ENCODE measurements at places on chromosomes 5 and 9. TPM values are rescaled to one million over a fixed set of nuclear protein-coding genes. Genes with fewer than 3 reads are reported as not detected.

DNA sequence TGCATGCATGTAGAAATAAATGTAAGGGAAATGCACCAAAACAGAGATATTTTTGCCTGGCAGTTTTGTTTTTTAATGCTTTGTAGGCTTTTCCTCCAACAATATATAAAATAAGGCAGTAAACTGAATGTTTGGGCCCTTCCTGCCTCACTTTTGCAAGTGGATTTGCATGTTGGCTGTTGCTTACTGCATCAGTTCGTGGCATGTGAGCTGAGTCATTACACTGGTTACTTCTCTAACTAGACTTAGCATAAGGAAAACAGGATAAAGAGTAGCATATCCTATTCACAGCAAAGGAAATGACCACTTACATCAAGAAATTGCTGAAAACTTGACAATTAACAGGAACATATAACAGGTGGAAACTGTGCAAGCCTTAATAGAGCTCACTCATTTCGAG, 113.4 kb downstream of the TLE1 start:
- no peak overlapping the region for H3K4me3 ChIP-seq
- DNase-seq: no peak
- no peaks in the 10 kb centered on the region for H3K36me3 ChIP-seq
- no peaks in the 10 kb centered on the region for H3K27me3 ChIP-seq

- peaks cover 4% of the 10 kb centered on the region for H3K4me1 ChIP-seq
- H3K36me3 ChIP-seq: no peaks in the 10 kb centered on the region
- H3K27ac ChIP-seq: peak overlapping the region; percentile 77
- no peaks in the 10 kb centered on the region for H3K27me3 ChIP-seq
- H3K4me3 ChIP-seq: no peak overlapping the region
- no peak for DNase-seq
These were observed 117.0 kb upstream of the GAS1 start for GRCh38 chr9:87064311-87064710.

- no peaks in the 10 kb centered on the region for H3K27me3 ChIP-seq
- H3K4me1 ChIP-seq: no peaks in the 10 kb centered on the region
- H3K4me3 ChIP-seq: no peak overlapping the region
- no peak overlapping the region for H3K27ac ChIP-seq
- no peaks in the 10 kb centered on the region for H3K36me3 ChIP-seq
These were observed 204.5 kb downstream of the DENND1A start for GRCh38 chr9:123725389-123725788.

DNA sequence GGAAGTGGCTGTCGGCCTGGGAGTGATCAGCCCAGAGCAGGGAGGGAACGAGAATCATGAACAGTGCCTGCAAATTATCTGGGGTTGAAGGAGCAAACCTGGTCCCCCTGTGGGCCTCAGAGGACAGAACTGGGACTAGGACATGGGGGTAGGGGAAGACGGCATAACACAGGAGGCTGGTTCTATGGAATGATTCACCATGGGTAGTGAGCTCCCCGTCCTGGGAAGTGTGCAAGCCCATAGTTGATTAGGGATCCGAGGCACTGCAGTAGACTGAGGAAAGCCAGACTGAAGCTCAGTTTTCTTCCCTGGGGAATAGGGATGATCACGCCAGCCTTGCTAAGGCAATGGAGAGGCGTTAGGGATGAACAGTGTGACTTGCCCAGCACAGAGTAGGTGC, 5.6 kb downstream of the ADGRD2 start:
- H3K4me1 ChIP-seq: no peaks in the 10 kb centered on the region
- peaks cover 19% of the 10 kb centered on the region for H3K27me3 ChIP-seq
- H3K4me3 ChIP-seq: no peak overlapping the region
- H3K36me3 ChIP-seq: no peaks in the 10 kb centered on the region

- no peak for DNase-seq
- H3K4me1 ChIP-seq: no peaks in the 10 kb centered on the region
- no peak overlapping the region for H3K27ac ChIP-seq
These were observed 150.3 kb downstream of the UNC13B start for GRCh38 chr9:35311891-35312639.

DNA sequence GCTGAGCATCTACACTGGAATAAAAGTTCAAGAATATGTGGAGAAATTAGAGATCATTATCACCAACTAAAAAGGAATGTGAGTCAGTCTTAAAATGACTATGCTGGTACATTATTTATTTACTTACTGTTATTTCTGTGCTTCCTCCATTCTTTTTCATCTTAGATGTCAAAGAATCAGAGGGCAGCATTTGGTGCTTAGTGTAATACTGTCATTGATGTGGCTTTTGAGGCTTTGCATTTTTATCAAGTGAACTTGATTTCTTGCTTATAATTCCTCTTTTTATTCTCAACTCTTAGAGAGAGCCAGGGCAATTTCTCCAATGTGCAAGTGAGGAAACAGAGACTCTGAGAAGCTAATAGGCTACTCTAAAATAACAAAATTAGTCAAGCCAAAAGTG, 163.7 kb upstream of the TRPC7 start:
- H3K27me3 ChIP-seq: peaks cover 3% of the 10 kb centered on the region
- H3K4me3 ChIP-seq: no peak overlapping the region

DNA sequence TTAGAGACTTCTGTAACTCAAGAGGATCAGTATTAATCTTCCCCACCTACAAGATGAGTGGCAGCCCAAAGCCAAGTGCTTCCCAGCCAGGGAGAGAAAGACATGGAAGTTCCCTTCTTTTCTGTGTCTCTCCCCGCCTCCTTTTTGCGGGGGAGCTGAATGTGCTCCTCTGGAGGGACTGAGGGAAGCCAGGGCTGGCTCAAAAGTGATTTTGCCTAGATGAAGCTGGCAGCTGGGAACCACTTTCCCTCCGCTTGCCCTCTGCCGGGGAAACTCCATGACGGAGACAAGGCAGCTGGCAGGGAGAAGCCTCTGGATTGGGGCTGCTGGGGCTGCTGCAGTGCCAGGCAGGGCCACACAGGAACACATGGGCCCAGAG, 24.4 kb downstream of the EGR1 start:
- peak; percentile 27 for DNase-seq
- no peak overlapping the region for H3K4me3 ChIP-seq
- no peaks in the 10 kb centered on the region for H3K4me1 ChIP-seq

DNA sequence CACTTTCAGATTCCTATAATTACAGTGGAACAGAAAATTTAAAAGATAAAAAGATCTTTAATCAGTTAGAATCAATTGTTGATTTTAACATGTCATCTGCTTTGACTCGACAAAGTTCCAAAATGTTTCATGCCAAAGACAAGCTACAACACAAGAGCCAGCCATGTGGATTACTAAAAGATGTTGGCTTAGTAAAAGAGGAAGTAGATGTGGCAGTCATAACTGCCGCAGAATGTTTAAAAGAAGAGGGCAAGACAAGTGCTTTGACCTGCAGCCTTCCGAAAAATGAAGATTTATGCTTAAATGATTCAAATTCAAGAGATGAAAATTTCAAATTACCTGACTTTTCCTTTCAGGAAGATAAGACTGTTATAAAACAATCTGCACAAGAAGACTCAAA, 29.5 kb downstream of the ZFYVE16 start:
- no peak overlapping the region for H3K27ac ChIP-seq
- no peak overlapping the region for H3K4me3 ChIP-seq
- H3K36me3 ChIP-seq: no peaks in the 10 kb centered on the region
- no peaks in the 10 kb centered on the region for H3K27me3 ChIP-seq
- DNase-seq: no peak

- no peak for DNase-seq
- no peaks in the 10 kb centered on the region for H3K27me3 ChIP-seq
- H3K4me3 ChIP-seq: no peak overlapping the region
- no peaks in the 10 kb centered on the region for H3K36me3 ChIP-seq
- H3K4me1 ChIP-seq: no peaks in the 10 kb centered on the region
These were observed 305.1 kb downstream of the PSAT1 start for GRCh38 chr9:78601957-78602565.

DNA sequence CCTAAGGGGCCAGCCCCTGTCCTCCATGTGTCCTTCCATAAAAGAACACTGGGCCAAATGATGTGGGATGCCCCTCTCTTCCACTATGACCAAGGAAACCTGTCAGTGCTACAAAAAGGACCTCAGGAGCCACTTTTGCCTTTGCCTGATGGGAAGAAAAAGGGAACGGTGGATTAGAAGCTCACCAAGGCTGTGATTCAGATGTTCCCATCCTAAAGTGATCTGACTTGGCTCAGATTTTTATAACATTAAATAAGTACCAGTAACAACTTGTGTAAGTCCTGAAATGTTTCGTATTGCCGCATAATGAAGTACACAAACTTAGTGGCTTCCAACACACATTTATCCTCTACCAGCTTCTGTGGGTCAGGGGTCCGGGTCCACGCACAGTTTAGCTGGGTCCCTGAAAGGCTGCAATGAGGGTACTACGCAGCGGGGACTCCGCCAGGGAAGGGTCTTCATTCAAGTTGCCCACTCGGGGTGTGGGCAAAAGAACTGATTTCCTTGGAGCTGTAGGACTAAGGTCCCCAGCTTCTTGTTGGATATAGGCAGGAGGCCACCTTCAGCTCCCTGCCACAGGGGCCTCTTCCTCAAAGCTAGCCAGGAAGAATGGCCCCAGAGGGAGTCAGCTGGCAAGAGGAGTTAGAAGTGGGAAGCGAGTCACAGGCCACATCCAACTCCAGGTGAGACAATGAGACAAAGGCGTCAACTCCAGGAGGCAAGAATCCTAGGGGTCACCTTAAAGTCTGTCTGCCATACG, 60.4 kb downstream of the RAPGEF1 start:
- H3K27me3 ChIP-seq: no peaks in the 10 kb centered on the region
- DNase-seq: no peak
- peak overlapping the region; percentile 78 for H3K27ac ChIP-seq
- H3K4me3 ChIP-seq: no peak overlapping the region

DNA sequence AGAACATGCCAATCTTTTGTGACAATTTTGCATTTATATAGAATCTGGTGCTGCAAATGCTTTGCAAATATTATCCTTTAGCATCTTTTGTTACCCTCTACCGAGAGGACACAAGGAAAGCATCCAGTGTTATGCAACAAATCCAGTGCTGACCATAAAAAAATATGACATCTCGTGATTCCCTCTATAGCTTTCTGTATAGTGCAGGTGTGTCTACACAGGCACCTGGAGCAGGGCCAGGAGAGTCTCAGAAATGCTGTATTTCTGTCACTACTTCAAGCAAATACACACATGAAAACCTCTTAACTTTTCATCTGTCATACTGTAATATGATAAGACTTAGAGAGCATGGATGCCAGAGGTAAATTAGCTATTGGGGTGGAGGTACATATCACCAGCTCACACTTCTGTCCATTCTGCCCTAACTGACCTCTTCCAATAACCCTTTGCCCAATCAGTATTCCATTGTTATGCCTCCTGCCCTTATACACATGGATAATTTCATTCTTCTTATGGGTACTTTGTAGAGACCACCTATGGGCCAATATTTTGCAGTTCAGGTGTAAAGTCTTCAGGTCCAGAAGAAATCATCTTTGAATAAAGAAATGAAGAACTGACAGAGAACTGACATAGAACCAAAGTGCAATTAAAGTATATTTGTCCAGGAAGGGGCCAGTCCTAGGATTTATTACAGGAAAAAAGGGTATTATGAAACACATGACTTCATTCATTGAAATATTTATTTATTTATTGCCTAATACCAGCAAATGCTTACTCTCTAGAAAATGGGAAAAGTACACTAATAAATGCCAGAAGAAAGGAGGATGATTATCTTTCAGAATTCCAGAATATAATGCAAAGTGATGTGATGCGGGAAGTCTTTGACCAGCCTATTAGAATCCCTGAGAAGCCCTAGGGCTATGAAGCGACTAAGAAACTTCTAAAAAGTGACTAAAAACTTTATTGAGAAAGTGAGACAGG, 106.5 kb downstream of the EPB41L4A start:
- no peaks in the 10 kb centered on the region for H3K4me1 ChIP-seq
- no peak for DNase-seq
- H3K36me3 ChIP-seq: no peaks in the 10 kb centered on the region
- no peak overlapping the region for H3K27ac ChIP-seq

- no peak for DNase-seq
- no peaks in the 10 kb centered on the region for H3K4me1 ChIP-seq
- no peaks in the 10 kb centered on the region for H3K36me3 ChIP-seq
- H3K4me3 ChIP-seq: no peak overlapping the region
These were observed 54.1 kb upstream of the FSD1L start for GRCh38 chr9:105393576-105394344.

- H3K4me3 ChIP-seq: no peak overlapping the region
- H3K27ac ChIP-seq: no peak overlapping the region
- H3K36me3 ChIP-seq: no peaks in the 10 kb centered on the region
These were observed 92.9 kb upstream of the PIK3R1 start for GRCh38 chr5:68122439-68123328.

- H3K27ac ChIP-seq: no peak overlapping the region
- H3K4me3 ChIP-seq: no peak overlapping the region
- no peak for DNase-seq
These were observed 20.4 kb upstream of the SMC2 start for GRCh38 chr9:104073770-104074133.

GRCh38 chr9:121827251-121827967, 176.0 kb downstream of the DAB2IP start:
- no peaks in the 10 kb centered on the region for H3K4me1 ChIP-seq
- H3K27me3 ChIP-seq: no peaks in the 10 kb centered on the region
- H3K27ac ChIP-seq: no peak overlapping the region
- no peak overlapping the region for H3K4me3 ChIP-seq

GRCh38 chr9:73683862-73684591, 532.4 kb downstream of the ANXA1 start:
- no peak for DNase-seq
- H3K27ac ChIP-seq: no peak overlapping the region
- no peak overlapping the region for H3K4me3 ChIP-seq
- H3K36me3 ChIP-seq: no peaks in the 10 kb centered on the region
- no peaks in the 10 kb centered on the region for H3K4me1 ChIP-seq
- no peaks in the 10 kb centered on the region for H3K27me3 ChIP-seq

GRCh38 chr9:2120926-2121689, 106.0 kb downstream of the SMARCA2 start:
- no peaks in the 10 kb centered on the region for H3K4me1 ChIP-seq
- H3K27me3 ChIP-seq: no peaks in the 10 kb centered on the region
- DNase-seq: no peak
- peak overlapping the region; percentile 12 for H3K27ac ChIP-seq

- H3K4me1 ChIP-seq: no peaks in the 10 kb centered on the region
- H3K27me3 ChIP-seq: no peaks in the 10 kb centered on the region
- no peak overlapping the region for H3K27ac ChIP-seq
- H3K36me3 ChIP-seq: no peaks in the 10 kb centered on the region
These were observed 63.5 kb upstream of the TBC1D2 start for GRCh38 chr9:98318834-98319478.

GRCh38 chr9:116717150-116717549, 30.0 kb downstream of the TRIM32 start:
- no peaks in the 10 kb centered on the region for H3K4me1 ChIP-seq
- H3K4me3 ChIP-seq: no peak overlapping the region
- DNase-seq: no peak
- H3K27ac ChIP-seq: no peak overlapping the region
- H3K27me3 ChIP-seq: no peaks in the 10 kb centered on the region

- no peaks in the 10 kb centered on the region for H3K36me3 ChIP-seq
- H3K4me1 ChIP-seq: no peaks in the 10 kb centered on the region
- no peak for DNase-seq
These were observed 267.0 kb downstream of the SEC61B start for GRCh38 chr9:99489060-99489413.

CHSY3 gene
- total RNA-seq: not detected

PCDHB10 gene
- 6.2 TPM for total RNA-seq

TMEM171 gene
- not detected for total RNA-seq

SPEF2 gene
- 11.8 TPM for total RNA-seq

GABBR2 gene
- total RNA-seq: 0.62 TPM

TEK gene
- total RNA-seq: 38.2 TPM

Measured in uterus (tissue), 4 donors.